ENCODE measurements at places on chromosomes 1 and 21.

DNA sequence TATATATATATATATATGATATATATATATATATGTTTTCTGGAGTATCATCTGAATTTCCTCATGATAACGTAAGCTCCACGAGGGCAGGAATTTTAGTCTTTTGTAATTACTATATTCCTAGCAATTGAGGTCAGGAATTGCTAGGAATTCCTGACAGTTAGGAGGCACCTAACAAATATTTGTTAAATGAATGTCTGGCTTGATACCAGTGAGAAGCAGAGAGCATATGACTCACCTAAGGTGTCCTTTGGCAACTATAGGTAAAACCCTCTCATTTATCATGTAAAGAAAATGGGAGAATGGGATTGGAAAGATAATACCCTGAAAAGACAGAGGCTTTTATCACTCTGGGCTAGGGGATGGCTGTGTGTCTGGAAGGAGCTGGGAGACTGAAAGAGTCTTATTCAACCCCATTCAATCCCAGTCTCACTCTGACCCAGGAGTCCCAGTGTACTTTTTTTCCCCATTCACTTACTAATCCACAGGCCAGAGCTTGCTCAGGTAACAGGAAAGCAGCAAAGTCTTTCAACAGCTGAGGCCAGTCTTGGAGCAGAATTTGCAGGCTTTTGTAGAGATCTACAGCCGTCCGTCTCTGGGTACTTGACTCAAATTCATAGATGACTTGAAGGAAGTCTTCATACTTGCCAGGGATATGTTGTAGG is 71.2 kb downstream of the DAP3 start:
- no peak for DNase-seq

DNA sequence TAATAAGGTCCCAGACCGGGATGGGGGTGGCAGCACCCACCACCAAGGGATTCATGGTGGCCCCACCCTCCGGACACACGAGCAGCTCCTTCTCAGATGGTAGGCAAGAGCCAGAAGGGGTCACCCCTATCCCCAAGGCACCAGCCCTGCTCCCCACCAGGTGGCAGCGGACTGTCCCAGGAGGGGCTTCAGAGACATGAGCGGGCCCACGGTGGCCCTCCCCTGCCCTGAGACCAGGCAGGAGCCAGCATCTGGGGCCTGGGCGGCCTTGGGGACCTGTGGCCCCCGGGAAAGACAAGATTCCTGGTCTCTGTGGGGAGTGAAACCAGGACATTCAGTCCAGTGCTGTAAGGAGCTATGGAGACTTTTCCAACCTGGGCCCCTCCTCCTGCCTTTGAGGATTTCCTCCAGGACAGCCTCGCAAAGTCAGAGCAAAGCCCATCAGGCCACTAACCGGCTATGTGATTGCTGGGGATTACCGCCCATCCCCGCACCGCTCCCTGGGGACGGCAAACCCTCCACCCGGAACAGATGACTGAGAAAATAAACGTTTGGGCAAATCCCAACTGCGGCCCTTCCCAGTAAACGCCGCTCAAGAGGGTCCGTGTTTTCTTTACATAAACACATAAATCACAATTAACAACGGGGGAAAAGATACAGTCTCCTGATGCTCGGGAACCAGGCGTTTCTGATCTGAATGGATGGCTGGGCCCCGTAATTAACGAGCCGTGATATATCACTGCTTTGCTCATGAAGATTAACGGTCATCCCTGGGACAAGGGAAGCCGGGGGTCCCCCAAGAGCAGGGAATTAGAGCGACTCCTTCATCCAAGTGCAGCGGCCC is 50.9 kb upstream of the ARHGEF16 start:
- no peak for DNase-seq

- no peak for DNase-seq
These were observed 772.5 kb downstream of the USP25 start for GRCh38 chr21:16502273-16502672.

- no peak for DNase-seq
These were observed 66.1 kb downstream of the CD2 start for GRCh38 chr1:116820369-116820768.

- DNase-seq, result no peak
These were observed 65.9 kb downstream of the DNTTIP2 start for GRCh38 chr1:93813076-93813475.

DNA sequence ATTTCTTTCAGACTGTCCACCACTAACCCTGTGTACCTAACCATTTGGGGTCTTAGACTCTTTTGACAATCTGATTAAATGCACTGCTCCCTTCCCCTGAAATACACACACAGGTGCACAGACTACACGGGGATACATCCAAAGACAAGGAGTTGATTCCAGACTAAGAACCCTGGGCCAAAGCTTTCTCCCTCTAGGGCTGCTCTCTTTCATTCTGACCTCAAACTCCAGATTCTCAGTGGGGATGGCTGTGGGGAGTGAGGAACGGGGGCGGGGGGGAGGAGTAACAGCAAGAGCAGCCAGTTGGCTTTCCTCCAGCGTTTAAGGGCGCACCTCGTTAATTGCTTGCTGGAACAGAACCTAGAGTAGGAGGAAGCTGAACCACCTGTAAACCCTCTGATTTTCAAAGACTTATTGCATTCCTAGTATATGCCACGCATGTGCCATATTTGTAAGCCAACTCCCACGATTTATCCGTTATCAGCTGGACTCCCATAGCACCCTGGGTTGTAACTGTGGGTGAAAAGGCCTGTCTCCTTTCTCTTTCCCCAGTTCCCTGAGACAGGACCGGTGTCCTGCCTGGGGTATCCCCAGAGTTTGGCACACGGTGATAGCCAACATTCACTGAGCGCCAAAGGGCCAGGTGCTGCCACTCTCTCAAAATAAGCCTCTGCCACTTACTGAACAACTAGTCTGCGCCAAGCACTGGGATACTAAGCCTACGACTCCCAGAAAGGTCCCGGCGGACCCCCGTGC is 920 bp downstream of the MTHFR start:
- DNase-seq, result peak; percentile 61

DNA sequence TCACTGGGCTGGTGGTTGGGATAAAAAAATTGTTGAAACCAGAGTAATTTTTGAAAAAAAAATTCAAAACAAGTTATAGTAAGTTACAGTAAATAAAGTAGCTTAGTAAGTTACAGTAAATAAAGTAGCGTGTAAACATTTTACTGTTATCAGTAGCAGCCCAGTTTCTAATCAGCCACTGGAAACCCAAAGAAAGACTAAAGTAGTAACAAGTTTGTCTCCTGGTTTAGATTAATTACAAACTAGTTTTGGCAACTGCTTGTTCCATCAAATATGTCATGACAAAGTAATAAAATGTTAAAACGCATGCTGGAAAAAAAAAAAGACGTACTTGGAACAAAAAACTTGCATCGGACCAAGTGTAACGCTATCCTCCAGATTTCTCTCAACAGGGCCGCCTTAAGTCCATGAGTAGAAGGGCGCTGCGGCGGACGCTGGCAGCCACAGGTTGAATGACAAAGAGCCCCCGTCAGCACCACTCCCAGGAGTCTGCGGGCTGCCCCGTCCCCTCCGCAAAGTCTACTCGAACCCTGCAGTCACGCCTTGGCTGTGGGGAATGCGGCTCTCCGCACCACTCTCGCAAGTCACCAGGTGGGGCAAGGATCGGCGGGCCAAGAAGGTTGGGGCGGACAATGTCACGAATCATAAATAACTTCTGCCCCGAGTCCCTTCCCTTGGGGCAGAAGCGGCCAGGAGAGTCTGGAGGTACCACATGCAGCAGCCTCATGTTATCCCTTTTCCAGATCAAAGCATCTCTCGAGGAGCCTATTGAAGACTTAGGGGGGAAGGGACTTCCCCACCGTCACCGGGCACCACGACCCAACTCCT is 837 bp downstream of the SLC16A1 start:
- DNase-seq, result peak; percentile 62

DNA sequence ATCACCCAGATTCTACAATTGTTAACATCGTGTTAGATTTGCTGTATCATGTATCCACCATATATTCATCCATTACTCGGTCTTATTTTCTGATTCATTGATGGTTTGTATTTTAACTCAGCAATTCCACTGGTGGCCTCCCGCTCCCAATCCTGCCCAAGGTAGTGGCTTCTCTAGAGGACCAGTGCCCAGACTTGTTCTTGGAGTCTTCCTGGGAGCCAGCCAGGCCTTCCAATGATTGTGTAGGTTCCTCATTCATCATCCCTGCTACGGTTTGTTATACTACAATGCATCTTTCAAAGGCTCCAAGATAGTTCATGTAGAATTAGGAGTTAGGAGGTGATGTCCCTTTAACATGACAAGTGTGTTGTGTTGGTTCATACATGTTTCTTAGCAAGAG is 451.1 kb downstream of the SETD4 start:
- no peak for DNase-seq

- peak; percentile 68 for DNase-seq
These were observed 55.9 kb downstream of the CD58 start for GRCh38 chr1:116514708-116515525.

DNA sequence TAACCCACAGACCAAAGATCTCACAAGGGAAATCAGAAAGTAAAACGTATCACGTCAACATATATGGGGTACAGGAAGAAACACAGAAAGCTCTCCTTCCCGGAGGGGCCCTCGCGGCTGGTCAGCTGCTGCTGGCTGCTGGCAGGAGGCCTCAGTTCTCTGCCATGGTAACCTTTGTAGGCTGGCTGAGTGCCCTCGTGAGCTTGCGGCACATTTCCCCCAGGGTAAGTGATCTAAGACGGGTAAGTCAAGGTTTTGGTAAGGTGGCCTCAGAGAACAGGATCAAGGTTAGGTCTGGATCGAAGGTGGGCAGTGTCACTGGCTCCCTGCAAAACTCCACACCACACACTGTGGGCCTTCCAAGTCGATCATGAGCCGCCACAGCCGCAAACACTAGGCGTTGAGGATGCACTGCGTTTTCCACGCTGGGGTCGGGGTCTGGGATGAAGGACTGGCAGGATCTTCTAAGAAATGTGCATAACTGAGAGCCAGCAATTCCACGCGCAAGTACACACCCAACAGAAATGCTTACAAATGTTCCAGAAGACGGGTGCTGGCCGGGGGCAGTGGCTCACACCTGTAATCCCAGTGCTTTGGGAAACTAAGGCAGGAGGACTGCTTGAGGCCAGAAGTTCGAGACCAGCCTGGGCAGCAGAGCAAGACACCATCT is 33.9 kb downstream of the WDR4 start:
- DNase-seq, result no peak

- DNase-seq, result no peak
These were observed 81.0 kb downstream of the RPS6KC1 start for GRCh38 chr1:213131851-213132655.

- no peak for DNase-seq
These were observed 42.3 kb downstream of the PLEKHO1 start for GRCh38 chr1:150192012-150192411.

DNA sequence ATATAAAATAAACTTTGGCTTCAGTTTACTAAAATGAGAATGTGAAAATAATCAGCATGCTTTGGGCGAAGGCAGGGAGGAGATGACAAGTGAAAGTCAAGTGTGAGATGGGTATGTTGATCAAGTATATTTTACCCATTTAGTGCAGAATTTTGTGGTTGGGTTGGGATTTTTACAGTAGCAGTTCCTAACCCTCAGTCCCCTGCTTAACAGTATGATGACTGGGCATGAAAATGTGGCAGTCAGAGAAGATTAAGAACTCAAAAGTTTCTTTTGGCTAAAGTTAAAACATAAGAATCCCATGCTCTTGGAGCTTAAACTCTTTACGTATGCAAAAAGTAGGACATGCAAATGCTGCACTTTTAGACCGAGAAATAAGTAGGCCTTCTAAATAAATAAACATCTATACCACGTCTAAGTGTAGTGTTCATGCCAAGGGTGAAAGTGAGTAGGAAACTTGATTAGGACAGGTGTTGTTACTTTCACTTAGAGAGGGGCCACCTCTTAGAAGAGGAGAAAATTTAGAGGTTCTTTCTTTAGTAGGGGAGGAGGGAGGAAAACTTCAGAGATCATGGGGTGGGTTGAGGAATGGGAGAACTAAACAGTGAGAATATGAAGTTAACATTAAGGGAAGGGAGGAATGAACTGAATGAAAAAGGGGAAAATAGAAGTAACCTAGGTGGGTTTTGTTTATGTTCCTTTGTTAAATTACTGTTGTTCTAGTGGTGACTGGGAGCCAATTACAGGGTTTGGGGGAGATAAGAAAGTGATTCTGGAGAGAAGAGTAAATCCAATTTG is 127.8 kb downstream of the OSBPL9 start:
- DNase-seq, result no peak

DNA sequence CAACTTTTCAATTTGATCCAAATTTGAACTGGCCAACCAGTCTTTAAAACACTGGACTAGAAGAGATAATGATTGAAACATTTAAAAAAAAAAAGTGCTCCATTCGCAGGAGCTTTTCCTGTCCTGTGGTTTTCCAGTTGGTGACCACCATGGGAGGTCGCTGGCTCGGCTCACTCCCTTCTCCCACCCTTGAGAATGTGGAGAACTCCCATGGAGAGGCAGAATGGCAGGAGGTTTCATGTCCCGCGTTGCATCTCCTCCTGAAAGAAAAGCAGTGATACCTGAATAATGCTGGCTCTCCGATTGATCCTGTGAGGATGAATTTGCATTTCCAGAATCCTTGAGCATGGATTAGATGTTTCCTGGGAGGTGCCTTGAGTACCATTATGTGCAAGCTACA is 16.5 kb upstream of the MPZL1 start:
- no peak for DNase-seq

DNA sequence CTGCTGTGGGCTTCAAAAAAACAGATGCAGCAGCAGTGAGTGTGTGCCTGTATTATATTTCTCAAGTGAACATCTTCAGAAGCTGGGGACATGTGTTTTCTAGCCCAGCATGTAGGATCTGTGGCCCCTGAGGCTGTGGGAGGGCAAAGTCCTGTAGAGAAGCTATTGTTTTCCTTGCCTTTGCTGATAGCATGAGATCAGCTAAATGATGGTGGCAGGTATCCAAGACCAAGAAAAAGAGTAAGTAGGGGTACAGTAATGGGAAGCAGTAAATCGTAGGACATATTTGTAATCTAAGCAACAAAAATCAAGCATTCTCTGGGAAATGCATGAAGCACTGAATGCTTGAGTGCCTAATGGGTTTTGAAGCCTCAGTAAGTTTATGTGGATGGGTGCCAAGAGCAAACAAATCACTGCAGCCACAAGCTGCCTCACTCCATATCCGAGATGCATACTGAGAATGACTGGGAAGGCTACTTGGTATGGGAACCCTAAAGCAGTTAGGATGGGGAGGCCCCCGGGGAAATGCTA is 98.3 kb downstream of the CD58 start:
- no peak for DNase-seq

DNA sequence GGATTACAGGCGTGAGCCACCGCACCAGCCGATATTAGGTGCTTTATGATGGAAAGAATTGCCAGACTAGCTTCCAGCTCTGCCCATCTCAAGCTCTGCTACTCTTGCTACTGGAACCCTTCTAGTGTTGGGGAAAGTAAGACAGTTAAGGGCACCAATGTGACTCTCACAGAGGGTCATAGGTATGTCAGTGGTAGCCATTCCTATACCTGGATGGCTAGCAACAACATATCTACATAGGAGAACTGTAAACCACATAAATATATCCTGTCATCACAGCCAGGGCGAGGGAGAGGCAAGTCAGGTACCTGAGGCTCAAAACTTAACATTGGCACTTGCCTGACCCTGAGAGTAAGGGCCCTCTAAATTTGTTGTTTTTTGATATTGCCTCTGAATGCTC is 1.7 kb upstream of the RHOU start:
- no peak for DNase-seq
